ENCODE measurements at places on chromosomes 1 and 21.

- DNase-seq, result no peak
Observed at GRCh38 chr1:83102630-83103071, 896.3 kb downstream of the TTLL7 start.

DNA sequence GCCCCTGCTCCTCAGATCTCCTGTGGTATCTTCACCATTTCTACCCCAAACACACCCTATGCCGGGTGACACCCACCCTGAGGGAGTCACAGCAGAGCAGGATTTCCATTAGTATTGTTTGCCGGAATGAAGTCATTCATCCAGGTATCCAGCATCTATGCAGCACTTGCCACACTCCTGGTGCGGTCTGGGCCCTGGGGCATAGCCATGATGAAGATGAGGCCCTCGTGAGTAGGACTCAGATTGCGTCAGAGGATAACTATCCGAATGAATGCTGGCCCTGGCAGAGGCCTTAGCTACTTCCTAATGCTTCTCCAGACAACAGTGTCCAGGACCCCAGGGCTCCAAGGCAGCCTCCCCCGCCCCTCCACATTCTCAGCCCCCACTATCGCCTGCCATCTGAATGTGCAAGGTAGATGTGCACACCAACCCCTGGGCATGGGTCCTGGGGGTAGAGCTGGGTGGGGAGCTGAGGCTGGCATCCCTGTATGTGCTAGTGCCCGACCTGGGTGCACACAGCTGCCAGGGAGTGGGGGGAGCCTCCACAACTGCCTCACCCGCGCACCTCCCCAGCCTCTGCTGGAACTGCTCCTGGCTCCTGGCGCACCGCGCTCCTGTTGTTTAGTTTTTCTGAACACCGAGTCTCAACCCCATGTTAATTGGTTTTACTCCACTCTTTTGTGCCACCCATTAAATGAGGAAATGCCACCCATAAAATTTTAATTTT is 25.5 kb upstream of the ZC3H12A start:
- DNase-seq, result no peak

GRCh38 chr1:118866330-118866729 is 121.8 kb downstream of the TBX15 start:
- DNase-seq, result no peak

DNA sequence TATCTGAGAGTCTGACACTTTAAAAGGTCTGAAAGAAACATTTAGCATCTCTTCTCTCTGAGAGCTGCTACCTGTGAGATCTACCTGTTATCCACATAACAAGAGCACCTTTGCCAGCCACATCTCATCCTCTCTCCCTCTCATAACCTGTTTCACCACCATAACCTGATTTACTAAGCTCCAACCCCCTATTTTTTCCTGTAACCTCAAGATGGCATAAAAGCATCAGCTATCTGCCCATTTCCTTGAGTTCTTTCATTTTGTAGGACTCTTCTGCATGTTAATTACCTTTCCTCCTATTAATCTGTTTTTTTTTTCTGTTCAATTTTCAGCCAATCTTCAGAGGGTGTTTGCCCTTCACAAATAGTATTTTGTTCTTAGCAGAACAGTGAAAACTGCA is 136.5 kb upstream of the KCNK1 start:
- no peak for DNase-seq

GRCh38 chr1:200774311-200774710 is 35.6 kb downstream of the CAMSAP2 start:
- DNase-seq, result no peak

DNA sequence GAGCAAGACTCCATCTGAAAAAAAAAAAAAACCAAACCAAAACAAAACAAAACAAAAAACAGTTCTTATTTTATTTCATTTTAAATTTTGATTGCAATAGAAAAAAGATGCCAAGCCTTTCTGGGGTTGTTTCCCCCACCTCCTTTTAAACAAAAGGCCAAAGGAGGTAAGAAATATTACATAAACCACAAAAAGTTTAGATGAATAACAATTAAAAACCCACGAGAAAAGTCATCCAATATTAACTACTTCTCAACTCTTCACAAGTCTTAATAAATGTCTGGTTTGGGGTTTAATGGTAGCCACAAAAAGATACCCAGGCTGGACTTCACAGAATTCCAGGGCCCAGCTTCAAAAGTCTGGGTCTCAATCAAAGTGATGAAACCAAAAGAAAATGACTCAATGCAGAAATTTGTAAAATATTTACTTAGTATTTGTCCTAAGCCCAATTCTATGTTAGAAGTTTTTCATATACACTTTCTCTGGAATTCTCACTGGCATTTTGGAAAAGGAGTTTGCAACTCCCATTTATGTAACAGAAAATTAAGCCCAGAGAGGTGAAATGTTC is 47.0 kb upstream of the SDC3 start:
- no peak for DNase-seq

DNA sequence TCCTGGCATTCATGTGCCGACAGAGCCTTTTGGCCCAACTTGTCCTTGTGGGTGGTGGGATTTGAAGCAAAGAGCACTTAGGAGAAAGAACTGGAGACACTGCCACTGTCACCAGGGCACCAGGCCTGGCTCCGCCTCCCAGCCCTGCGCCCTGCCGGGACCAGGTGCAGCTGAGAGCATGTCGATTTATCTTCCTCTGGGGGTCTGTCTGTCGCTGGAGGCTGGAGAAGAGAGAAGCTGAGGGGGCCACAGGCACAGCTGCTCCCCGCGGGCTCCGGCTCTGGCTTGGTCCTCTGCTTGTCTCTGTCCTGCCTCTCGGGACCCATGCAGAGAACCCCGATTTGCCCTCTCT is 28.2 kb downstream of the PCNT start:
- no peak for DNase-seq

DNA sequence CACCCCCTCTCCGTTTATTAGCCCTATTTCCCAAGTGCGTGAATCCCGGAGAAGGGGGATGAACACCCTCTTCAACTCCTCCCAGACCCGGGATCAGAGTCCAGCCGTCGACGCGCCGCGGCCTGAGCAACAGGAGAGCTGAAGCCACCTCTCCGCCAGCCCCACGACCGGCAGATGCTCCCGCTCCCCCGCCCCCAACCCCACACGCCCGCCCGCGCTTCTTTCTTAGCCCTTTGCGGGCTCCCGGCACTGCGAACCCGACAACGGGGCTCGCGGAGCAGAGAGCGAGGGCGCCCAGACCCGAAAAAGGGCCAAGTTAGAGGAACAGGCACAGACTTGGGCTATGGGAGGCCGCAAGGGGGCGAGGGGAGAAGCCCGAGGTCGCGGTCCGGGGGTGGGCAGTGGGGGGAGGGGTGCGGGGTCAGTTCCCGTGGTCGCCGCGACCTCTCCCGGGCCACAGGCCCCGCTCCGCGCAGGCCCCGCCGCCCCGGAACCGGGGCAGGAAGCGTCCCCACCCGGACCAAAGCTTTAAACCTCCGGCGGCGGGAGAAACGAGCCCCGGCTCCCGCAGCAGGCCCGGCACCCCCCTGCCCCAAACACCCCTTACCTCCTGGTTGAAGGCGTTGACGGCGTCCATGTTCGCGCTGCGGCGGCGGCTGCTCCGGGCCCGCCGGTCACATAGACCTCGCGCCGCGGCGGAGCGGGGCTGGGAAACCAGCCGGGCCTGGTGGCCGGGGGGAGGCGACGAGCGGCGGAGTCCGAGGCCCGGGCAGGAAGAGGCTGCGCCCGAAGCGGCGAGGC is 662 bp downstream of the SCAF4 start:
- peak; percentile 72 for DNase-seq

GRCh38 chr1:111695801-111696200 is 43.4 kb downstream of the INKA2 start:
- DNase-seq, result no peak

- no peak for DNase-seq
Observed at GRCh38 chr1:86423873-86424272, at the start of gene CLCA2. Gene CLCA2 (plus strand): TSS chr1:86424171. CDS start chr1:86424248, 77 bp downstream.

GRCh38 chr1:63322944-63323864 is 837 bp downstream of the FOXD3 start:
- no peak for DNase-seq

GRCh38 chr1:173573596-173573995 is 29.3 kb downstream of the SLC9C2 start:
- DNase-seq, result no peak

DNA sequence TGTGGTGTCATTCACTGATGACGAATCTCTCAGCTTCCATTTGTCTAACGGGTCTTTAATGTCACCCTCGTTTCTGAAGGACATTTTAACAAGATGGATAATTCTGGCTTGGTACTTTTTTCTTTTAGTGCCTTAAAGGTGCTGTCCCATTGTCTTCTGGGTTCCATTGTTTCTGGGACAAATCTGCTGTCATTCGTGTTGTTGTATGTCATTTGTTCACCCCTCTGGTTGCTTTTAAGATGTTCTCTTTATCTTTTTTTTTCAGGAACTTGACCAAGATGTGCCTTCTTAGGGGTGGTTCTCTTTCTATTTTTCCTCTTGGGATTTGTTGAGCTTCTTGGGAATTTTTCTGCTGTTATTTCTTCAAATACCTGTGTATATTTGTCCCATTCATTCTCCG is 14.0 kb upstream of the MMEL1 start:
- DNase-seq, result no peak

DNA sequence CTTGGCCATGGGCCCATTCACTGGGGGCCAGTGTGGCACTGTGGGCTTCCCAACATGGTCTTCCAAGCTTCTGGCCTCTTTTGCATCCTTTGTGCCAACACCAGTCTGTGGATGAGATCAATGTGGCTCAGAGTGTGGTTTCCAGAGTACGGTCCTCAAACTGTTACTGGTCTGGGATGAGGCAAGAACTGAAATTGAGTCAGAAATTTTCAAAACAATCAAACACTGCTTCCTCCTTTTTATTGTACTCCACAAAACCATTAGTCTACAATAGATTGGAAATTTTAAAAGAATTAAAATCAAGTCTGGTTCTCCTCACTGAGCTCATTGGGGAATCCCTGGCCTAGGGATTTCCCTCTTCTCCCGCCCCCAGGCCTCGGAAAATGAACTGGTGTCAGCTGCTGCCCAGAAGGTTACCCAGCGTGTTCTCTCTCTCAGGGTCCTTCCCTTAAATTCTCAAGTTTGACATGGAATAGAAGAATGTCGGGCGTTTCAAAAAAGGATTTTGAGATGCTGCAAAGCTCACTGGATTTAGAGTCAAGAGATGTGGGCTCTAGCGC is 222.0 kb downstream of the SDCCAG8 start:
- DNase-seq, result no peak

DNA sequence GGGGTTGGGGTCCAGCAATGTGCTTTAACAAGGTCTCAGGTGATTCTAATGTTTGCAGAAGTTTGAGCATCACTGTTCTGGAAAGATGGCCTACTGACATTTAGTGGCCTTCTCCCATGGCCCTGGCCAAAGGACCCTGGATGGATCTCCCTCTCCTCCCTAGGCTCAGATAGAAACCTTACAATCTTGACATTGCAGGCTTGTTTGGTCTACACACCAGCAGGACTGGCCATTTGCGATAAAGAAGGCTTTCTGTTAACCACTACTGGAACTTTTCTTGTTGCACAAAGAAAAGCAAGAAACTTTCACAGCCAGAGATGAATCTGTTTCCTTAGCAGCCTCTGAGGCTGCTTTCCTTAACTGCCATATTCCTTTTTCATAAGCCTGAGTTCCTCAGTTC is 6.2 kb downstream of the DNALI1 start:
- DNase-seq, result no peak

DNA sequence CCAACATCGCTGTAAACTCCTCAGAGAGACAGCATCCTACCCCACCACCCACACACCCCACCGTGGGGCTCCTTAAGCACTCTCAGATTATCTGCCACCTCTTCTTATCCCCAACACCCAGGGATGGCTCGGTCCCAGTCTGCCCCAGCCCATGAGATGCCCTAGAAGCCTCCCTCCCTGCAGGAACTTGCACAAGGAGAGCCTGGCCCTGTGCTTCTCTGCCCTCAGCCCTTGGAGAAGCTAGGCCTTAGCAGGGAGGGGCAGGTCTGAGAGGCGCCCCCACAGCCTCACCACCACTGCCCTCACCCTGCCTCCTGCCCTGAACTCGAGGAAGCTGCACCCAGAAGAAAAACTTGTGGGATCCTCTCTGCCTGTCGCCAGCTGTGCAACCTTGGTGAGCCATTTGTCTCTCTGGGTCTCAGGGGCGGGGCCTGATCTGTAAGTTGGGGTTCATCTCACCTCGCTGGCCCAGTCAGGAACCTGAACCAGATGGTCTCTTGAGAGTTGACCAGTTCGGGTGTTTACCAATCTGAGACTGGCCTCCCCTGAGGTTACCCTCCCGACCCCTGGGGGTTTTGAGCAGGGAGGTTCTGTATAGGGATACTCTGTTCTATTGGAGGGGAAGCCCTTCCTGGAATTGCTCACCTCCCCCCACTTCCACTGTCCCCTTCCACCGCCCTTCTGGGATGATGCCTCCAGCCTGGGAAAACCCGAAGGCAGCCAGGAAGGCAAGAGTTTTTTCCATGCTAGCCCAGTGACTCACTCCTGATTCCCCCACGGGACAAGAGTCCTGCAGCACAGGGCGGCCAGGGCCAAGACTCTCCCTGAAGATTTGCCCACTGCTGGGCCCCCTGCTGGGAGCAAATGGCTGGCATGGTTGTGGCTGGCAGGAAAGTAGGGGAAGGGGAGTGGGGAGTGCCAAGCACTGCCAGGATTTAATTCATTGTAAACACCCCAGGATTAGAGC is at the start of gene S100A3:
Gene S100A3, minus strand, starts transcription at position 537 of the 967 bp plus-strand sequence. CDS start 773 bp downstream, outside the sequence.
- peak; percentile 75 for DNase-seq

GRCh38 chr1:157471531-157471930 is 80.8 kb downstream of the FCRL5 start:
- no peak for DNase-seq

GRCh38 chr1:54545916-54546635 is 2.0 kb upstream of the ACOT11 start:
- no peak for DNase-seq

GRCh38 chr1:77430966-77431690 is 149.3 kb downstream of the AK5 start:
- DNase-seq, result no peak

GRCh38 chr1:203278885-203279406 is 26.4 kb upstream of the BTG2 start:
- peak; percentile 83 for DNase-seq

- DNase-seq, result no peak
Observed at GRCh38 chr1:163661391-163661790, 339.6 kb downstream of the NUF2 start.

DNA sequence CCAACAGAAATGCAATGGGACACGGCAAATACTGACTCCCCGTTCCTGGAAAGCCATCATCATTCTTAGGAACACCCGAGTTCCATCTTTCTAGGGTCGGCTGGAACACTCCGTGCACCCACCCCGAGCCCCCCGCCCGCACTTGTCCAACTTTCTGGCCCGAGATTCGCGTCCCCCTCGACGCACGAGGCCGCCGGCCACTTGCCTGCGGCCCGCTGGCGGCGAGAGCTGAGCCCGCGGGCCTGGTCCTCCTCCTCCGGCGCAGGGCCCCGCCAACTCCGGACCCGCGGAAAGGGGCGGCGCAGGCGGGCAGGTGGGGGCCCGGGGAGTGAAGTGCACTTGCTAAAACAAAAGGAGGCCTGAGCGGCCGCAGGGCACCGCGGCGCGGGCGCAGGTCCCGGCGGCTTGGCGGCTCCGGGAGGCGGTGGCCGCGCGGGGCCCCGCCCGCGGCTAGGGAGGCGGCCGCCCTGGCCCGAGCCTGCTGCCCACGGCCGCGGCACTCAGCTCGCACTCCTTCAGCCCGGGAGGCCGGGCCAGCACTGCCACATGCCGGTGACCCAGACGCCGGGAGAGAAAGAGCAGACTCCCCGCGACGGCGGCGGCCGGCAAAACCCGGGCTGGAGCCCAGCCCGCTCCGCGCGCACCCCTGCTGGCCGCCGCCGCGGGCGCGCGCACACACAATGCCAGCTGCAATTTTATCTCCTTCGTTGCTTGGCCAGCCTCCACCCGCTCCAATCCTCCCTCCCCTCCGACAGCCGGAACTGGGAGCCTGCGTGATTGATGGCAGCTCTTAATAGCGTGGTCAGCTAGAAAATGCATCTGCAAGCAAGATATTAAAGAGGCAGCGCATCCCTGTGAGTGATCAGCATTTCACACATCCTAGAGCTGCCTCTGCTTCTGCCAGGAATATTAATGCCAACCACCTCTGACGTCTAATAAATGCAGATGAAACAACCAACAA is 114.3 kb downstream of the RERE start:
- DNase-seq, result peak; percentile 90
